ENCODE measurements at places on chromosomes 7 and 10. TPM values are rescaled to one million over a fixed set of nuclear protein-coding genes. Genes with fewer than 3 reads are reported as not detected.

PNLIPRP3 gene
- not detected for total RNA-seq

GRCh38 chr10:3100856-3101640 is 33.7 kb downstream of the PFKP start:
- no peak for DNase-seq

DNA sequence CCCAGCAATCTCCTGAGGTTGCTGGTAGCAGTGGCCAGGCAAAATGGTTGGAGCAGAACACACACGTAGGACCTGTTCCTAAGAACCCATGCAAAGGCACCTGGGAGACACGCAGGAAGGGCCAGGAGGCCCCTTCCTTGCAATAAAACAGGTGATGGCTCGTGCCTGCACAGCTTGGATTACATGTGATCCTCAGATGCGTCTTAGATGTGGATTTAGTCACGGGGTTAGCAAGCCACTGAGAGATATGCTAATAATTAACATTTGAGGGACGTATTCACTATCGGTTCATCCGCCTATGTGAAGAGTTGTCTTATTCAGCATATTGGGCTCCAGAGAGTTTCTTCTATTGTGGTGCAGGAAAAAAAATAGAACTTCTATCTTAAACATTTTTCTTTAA is 4.6 kb upstream of the RHEB start:
- DNase-seq = no peak

PDZD7 gene
- 0.11 TPM for total RNA-seq

DNA sequence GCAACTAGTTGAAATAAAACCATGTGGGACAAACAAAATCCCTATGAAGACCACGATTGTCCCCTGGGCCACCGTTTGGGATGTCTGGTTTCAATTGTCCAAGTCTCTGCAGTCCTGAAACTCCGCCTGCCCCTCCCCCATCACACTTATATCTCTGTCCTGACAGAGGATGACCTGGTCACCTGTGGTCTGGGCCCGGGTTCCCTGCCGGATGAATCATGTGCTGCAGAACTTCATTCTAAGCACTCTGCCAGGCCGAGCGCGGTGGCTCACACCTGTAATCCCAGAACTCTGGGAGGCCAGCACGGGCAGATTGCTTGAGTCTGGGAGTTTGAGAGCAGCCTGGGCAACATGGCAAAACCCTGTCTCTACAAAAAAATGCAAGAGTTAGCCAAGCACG is 91.1 kb downstream of the COL13A1 start:
- DNase-seq = no peak

DNA sequence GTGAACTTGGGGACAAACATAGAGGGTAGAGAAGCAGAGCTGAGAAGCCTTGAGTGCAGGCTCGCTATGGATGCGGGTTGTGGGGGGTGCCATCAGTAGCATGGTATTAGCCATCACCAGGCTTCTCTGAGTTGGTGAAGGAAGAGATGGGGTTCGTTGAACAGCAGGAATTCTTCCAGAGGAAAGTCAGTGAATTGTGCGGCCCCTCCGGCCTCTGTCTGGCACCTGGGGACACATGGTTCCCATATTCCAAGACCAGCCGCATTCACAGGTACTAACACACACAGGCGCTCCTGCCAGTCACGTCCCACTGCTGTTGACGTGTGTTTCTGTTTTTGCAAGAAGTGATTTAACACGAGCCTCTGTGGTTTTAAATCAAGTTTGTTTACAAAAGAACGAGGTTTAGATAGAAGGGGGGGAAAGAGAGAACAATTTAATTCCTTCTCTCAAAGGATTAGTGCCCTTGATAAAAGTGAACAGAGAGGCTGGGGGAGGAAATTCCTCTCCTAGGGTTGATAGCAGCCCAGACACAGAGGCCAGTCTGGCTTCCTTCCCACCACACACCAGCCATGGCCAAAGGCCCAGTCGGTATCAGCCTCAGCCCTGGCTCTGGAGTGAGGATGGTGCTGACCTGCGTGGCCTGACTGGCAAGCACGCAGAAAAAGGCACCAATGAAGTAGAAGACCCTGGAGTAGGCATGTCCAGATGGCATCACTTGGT is 252.6 kb upstream of the IGFBP3 start:
- DNase-seq = no peak

DNA sequence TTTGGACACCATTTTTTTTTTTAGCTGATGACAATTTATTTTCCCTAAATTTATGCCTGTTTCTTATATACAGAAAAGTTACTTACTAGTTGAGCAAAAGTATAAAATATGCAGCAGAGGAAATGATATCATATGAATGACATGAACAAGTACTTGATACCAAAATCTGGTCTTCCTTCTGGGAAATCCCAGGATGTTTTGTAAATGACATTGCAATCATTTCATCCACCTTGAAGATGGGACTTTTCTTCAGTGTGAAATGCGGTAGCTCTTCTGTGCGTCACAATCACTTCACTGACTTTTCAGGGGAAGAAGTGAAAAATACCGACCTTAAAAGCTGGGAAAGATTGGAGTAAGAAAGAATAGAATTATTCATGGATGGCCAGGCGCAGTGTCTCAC is 23.8 kb downstream of the C1QL3 start:
- no peak for DNase-seq

GRCh38 chr10:23141995-23142394 is 46.6 kb downstream of the MSRB2 start:
- DNase-seq = no peak

- DNase-seq = no peak
Observed at GRCh38 chr7:45160417-45160881, 2.9 kb downstream of the RAMP3 start.
